ENCODE measurements at places on chromosomes 4 and X. TPM values are rescaled to one million over a fixed set of nuclear protein-coding genes. Genes with fewer than 3 reads are reported as not detected.

GRCh38 chrX:81259020-81259713 lies 57.3 kb downstream of the SH3BGRL start:
- H3K4me3 ChIP-seq, result no peak overlapping the region
- no peaks in the 10 kb centered on the region for H3K36me3 ChIP-seq
- H3K27ac ChIP-seq, result no peak overlapping the region
- H3K4me1 ChIP-seq, result peaks cover 2% of the 10 kb centered on the region
- no peaks in the 10 kb centered on the region for H3K27me3 ChIP-seq

Gene FRG2
- not detected for total RNA-seq

GRCh38 chrX:70774223-70774622 lies 134.3 kb downstream of the TEX11 start:
- no peaks in the 10 kb centered on the region for H3K4me1 ChIP-seq
- no peak for DNase-seq
- no peak overlapping the region for H3K4me3 ChIP-seq
- peaks cover 2% of the 10 kb centered on the region for H3K27me3 ChIP-seq
- H3K36me3 ChIP-seq, result no peaks in the 10 kb centered on the region

GRCh38 chr4:140994015-140994414 lies 139.3 kb downstream of the RNF150 start:
- H3K27ac ChIP-seq, result no peak overlapping the region
- H3K36me3 ChIP-seq, result no peaks in the 10 kb centered on the region
- H3K4me3 ChIP-seq, result no peak overlapping the region
- H3K4me1 ChIP-seq, result no peaks in the 10 kb centered on the region

All from activated CD4-positive, alpha-beta T cell treated with anti-CD3 and anti-CD28 coated beads, Interleukin-2, amount 10 ng/mL, durations not matched to agents 24 days and 14 days (primary cell).